ENCODE measurements at places on chromosomes 7 and 10.

DNA sequence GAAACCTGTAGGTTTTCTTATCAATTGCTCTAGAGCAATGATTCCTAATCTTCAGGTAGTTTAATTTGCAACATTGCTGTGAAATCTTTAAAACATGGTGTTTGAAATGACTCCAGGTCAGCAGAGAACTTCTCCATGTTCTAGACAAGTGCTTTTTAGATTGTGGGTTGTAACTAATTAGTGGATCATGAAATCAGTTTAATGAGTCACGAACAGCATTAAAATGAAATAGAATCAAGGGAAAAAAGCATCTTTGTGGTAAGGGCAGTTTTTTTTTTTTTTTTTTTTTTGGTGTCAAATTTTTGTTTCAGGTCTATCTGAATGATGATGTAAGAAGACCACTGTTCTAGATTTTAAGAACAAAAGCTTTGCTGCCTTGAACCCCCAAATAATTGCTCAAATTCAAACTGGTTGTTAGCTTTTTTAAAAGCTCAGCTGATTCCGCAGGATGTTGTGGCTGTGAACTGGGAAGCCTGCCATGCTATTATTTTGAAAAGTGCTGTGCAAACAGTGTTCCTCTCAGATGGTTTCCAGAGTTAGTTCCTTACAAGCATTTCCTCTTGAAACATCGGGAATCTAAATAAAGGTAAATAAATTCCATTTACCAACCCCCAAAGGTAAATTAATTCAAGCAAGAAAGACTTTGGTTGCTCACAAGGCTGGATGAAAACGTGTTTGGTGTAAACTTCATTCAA lies 13.1 kb upstream of the PDK4 start:
- DNase-seq, result no peak

GRCh38 chr10:122173337-122173736 lies 97.8 kb upstream of the BTBD16 start:
- no peak for DNase-seq

DNA sequence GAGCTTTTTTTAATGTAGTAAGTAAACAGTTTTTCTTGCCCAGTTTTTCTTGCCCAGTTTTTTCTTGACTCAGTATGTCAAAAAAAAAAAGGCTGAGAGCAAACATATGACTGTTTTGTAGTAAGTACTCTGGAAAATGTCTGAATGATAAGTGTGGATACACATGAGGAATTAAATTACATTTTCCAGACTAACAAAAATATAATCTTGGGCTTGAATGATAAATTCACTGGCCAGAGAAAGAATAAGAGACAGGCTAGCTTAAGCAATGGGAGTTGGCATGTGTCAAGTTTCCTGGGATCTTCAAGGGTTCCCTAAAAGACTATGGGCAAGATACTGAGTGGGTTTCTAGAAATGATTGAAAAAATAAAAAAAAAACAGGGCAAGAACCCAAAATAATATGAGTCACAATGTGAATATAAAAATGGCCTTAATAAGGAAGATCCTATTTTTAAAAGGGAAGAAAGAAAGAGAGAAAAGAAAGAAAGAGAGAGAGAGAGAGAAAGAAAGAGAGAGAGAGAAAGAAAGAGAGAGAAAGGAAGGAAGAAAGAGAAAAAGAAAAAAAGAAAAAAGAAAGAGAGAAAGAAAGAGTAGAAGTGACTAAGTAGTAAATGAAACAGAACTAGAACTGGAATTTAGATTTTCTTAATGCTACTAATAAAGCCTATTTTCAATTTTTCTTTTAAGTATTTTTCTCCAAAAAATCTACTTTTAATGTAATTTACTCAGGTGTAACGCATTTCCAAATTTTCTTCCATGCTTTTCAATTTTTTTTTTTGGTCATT lies 60.2 kb downstream of the TFPI2 start:
- no peak for DNase-seq

DNA sequence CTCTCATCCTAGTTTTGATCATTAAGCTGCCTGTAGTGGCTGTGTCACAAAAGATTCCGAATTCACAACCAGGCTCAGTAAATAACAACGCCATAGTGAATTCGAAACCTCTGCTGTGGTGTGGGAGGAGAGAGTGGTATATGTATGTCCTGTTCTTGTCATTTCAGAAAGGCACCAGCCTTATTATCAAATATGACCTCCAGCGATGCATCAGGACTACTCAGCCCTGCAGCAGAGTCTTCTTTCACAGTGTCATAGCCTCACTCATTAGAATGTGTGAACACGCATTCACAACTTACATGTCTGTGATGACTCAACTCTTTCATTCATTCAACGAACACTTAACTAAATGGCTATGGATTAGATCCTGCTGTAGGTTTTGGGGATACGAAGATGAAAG lies 15.3 kb downstream of the AOC1 start:
- DNase-seq, result no peak

DNA sequence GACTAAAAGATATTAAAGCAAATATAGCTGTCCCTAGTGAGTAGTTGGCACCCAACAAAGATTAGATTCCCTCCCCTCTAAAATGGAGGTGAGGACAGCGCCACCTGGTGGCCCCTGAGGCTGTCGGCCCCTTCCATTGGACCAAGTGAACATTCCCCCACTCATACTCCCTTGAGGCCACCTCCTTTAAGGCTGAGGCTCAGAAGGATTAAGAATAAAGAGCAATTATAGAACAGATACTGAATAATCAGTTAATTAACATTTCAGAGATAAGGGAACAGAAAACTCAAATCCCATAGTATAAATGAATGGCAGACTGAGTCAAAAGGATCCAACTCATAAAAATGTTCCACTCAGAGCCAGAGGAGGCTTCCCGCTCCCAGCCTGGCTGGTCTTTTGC lies 130.4 kb upstream of the GHITM start:
- no peak for DNase-seq

DNA sequence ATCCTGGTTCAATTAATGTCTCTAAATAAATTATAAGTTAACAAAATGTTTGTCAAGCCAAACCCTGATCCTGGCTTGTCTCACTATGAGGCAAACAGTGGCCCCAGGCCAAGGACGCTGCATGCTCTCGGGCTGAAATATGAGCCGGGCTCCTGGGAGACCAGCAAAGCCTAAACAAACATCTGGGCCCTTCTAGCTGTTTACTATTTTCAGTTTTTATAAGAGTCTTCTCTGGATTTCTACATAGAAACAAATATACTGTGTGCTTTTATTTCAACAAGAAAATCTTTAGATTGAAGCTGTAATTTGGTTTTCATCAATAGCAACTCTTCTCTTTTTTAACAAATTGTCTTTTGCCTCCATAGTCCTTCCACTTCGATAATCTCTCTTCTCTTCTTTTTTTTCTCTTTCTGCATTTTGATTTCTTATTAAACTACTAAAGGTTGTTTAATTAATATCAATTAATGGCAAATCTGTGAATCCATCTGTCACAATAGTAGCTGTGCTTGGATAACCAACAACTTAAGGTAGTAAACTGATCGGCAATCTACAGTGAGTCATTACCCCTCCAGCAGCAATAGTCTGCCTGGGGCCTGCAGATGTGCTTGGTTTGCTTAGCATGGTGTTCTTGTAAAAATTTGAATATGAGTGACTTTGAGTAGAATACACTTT lies 83.3 kb upstream of the DNAJC1 start:
- no peak for DNase-seq

- DNase-seq, result no peak
Measured at GRCh38 chr7:132203021-132203420, 373.2 kb downstream of the PLXNA4 start.

- DNase-seq, result no peak
Measured at GRCh38 chr7:121595758-121596696, 199.9 kb upstream of the FAM3C start.

- DNase-seq, result no peak
Measured at GRCh38 chr7:99521399-99521798, 16.9 kb downstream of the ZKSCAN5 start.

DNA sequence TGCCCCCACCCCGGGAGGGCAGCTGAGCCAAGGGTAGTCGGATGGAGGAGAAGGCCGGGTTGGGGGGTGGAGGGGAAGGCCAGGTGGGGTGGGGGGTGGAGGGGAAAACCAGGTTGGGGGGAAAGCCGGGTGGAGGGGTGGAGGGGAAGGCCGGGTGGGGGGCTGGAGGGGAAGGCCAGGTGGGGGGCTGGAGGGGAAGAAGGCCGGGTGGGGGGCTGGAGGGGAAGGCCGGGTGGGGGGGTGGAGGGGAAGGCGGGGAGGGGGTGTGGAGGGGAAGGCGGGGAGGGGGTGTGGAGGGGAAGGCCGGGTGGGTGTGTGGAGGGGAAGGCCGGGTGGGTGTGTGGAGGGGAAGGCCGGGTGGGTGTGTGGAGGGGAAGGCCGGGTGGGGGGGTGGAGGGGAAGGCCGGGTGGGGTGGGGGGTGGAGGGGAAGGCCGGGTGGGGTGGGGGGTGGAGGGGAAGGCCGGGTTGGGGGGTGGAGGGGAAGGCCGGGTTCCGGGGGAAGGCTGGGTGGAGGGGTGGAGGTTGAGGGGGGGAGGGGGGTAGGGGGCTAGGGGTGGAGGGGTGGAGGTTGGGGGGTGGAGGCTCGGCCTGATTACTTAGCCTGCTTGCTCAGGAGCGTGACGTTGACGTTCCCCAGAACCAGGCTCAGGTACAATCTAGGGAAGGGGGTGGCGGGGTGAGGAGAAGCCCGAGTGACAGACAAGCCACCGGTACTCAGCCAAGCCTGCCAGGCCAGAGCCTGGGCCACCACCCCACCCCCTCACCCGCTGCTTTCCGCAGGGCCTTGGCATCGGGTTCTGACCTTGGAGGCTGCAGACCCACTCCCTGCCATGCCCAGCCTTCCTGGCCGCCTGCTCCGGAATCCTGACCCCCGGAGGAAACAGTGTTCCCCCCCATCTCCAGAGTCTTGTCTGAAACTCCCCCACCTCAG lies 5.6 kb downstream of the TMEM120A start:
- DNase-seq, result no peak

DNA sequence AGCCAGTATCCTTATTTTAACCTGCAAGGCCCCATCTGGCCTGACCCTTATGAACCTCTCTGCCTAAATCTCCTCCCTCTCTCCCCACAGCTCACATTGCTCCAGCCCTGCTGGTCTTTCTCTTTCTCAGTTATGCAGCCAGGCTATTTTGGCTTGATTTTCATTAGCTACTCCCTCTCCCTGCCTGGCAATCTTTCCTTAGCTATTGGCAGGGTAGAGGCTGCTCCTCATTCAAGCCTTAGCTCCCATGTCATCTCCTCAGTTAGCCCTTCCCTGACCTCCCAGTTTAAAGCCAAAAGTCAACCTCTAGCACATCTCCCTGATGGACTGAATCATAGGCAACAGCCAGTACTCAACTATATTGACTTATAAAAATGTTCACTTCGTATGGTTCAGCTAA lies 214.4 kb upstream of the CELF2 start:
- DNase-seq, result no peak

DNA sequence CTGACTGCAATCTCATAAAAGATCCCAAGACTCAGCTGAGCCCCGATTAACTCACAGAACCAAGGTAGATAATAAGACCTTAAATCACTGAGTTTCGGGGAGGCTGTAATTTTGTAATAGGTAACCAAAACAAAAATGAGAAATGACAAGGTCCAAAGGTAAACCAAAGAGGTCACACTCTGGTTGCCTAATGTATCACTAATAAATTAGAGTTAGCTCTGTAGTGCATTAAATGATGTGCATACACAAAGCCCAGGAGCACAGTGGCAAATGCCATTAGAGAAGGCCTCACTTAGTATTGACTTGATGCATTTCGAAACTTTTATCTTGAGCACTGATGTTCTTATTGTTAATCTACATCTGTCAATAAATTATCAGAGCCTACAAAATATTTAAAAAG lies 237.7 kb upstream of the CCDC6 start:
- no peak for DNase-seq

DNA sequence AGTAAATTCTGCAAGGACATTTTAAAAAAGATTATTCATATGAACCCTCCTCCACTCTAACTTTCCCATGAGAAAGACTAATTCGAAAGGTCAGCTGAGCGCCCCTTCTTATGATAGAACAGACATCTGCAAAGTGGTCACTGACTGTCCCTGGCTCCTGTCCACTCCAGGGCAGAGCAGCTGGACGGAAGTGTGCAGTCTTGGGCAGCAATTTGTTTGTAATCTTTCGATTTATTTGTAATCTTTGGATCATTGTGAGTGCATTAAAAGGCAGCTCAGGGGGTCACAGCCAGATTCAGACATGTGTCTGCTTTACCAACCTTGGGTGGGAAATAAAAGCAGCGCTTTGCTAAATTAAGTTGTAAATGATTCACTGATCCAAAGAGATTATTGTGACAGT lies 158.8 kb upstream of the ADARB2 start:
- no peak for DNase-seq

- no peak for DNase-seq
Measured at GRCh38 chr10:98253499-98253898, 14.5 kb downstream of the LOXL4 start.

GRCh38 chr7:47537716-47538675 lies 43.9 kb downstream of the TNS3 start:
- no peak for DNase-seq

- DNase-seq, result no peak
Measured at GRCh38 chr7:140439359-140439758, 35.5 kb downstream of the RAB19 start.

DNA sequence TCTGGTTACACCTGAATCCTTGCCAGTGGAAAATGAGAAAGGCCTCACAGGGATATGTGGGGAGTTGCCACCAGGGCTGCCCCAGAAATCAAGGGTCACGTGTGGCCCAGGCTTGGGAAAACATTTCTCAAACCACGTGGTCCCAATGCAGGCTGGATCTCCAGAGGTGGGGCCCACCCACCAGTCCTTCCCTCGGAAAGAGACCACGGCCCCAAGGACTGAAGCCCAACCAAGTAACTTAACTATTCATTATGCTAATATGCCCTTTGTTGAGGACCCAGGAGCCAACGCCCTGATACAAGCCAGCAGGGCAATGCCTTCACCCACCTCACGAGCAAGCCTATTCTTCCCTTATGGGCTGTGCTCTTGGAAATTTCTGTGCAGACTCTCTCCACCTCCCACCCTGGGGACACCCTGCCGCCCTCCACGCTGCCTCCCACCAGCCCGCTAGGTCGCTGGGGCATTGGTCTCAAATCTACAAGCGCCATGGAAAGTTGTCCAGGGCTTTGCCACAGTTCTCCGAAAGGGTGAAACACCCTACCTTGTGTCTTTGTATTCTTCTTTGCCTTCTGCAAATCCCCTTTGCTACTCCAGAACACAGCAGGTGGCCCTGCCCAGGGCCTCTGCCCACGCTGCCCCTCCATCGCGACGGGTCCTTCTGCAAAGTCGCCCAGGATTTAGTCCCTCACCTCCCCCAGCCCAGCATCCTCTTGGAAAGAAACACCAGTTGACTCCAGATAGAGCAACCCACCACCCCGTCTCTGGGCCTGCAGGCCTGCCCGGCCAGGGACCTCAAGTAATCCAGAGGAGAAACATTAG lies 8.8 kb downstream of the TNS3 start:
- no peak for DNase-seq

- no peak for DNase-seq
Measured at GRCh38 chr10:114683162-114683561, 25.1 kb upstream of the ABLIM1 start.

- no peak for DNase-seq
Measured at GRCh38 chr10:60009710-60010383, 103.5 kb upstream of the CCDC6 start.

GRCh38 chr7:108452707-108453106 lies 3.5 kb downstream of the NRCAM start:
- DNase-seq, result no peak

All from NCI-H187 (cell line).